ENCODE measurements at places on chromosomes 11 and 22. TPM values are rescaled to one million over a fixed set of nuclear protein-coding genes. Genes with fewer than 3 reads are reported as not detected.

DNA sequence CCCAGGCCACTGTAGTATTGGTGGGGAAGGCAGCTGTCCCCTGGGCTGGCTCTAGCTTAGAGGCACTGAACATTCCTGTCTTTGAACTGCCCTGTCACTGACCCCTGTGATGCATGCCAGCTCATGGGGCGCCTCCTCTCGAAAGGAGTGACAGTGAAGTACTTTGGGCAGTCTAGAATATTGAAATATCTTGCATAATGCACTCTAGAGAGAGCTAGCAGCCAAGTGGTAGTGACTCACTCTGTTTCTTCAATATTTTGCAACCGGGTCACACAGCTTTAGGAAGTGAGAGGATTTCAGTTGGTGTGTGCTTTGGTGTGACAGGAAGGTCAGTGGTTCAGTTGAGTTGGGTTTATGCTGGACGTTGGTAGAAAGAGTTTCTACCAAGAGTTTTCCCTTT lies 35.5 kb upstream of the ST14 start:
- no peak for DNase-seq

The RAB6A gene
- total RNA-seq: 66.3 TPM

The SHISAL1 gene
- total RNA-seq: not detected

DNA sequence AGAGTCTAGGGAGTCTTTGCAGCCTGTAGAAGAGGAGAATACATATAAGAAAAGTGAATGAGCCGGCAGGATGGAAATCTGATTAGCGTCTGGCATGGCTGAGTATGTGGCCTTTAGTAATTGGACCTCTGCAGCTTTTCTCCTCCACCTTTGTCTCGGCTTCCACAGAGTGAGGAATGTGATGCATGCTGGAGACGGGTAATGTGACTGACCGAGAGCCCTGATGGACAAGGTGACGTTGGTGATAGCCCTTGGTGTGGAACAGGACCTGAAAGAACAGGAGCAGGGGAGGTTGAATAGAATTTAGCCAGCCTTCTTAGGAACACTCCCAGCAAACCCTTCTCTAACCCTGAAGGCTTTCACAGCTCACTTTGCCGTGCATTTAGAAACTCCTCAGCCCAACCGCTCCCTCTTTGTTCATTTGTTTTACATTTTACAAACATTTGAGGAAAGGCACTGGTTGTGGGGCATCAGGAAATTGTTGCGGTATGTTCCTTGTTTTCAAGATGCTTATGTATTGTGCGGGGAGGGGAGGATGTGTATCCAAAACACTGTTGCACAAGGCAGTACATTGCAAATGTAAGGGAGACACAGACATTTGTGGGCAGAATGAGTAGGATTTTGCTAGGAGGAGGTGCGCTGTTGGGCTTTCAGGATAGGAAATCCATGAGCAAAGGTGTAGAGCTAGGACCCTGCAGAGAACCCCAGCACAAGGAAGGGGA lies 6.9 kb downstream of the GTPBP1 start:
- DNase-seq: no peak

The ADM2 gene
- total RNA-seq: 6.0 TPM

The TCN1 gene
- total RNA-seq: not detected

DNA sequence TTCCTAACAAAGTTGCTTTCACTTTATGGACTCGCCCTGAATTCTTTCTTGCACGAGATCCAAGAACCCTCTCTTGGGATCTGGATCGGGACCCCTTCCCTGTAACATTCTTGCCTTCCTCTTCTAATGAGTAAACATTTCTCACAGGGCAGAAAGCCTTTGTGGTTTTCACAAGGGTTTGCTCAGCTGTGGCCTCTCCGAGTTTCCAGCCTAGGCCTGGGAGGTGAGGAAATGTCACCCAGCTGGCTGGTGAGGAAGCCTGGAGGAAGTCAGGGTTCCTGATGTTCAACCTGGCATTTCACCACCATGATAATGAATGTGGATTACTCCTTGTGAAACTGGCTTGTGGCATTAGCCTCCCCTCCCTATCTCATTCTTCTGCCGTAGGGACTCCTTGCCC lies 224.9 kb downstream of the DSCAML1 start:
- no peak for DNase-seq

DNA sequence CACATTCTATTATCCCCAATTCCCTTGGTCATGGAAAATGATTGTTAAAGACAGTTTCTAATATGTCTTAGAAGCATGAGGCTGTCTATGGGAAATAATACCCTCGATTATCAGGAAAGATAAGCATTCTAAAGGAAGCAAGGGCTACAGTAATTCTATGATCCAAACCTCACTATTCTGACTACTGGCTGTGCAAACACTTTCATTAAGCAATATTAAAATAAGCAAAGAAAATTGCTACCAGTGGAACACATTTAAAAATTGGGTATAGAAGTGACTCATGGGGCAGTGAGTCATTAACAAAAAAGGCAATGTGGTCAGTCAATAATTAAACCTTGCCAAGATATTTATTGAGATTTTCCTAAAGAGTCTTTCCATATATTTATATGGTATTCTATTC lies 1415.2 kb upstream of the TENM4 start:
- no peak for DNase-seq

The CCDC73 gene
- total RNA-seq: not detected

DNA sequence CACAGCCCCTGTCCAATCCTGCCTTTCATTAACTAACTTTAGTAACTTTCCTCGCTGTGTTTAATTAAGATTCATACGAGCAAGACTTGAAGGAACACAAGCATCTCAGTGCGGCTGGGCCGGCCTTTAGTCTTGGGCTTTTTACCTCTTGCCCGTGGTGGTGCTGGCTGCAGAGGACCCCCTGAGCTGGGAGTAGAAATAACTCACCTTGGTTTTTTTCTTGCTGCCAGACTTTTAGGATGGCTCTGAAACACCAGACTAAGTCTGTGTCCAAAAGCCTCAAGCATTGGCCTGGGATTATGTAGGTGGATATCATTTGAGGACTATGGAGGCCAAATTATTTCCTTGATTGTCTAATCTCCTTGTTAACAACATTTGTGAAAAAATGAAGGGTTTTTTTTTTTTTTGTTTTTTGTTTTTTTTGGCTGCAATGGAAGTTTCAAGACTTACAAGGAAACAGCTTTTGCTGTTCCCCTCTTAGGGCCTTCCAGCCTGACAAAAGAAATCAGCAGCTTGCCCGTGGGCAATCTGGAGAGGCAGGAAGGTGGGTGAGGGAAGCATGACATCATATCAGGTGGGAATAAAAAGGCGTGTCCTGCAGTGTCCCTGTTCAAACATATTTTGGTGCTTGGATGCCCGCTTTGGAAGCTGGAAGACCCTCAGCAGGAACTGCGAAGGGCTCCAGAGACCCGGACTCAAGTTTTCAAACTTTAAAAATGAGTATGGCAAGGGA lies 44.0 kb downstream of the SMIM38 start:
- peak; percentile 20 for DNase-seq

GRCh38 chr11:70834984-70835560 lies 417.3 kb downstream of the SHANK2 start:
- no peak for DNase-seq

The PLAAT5 gene
- not detected for total RNA-seq

DNA sequence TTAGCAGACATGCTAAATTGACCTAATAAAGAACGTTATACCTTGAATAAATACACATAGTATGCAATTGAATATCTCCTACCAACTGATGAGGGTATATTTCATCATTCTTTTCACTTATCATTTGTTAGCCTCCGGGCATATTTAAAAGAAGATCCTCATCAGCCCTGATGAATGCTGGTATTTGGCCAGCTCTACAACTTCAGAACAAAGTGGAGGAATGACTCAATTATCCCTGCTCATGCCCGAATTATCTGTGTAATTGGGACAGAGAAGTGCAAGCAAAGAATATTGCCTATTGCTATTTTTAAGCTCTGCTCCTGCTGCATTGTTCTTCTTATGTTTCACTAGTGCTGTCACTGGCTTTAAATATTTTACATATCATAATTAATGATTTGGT lies 622.1 kb downstream of the METTL15 start:
- no peak for DNase-seq

DNA sequence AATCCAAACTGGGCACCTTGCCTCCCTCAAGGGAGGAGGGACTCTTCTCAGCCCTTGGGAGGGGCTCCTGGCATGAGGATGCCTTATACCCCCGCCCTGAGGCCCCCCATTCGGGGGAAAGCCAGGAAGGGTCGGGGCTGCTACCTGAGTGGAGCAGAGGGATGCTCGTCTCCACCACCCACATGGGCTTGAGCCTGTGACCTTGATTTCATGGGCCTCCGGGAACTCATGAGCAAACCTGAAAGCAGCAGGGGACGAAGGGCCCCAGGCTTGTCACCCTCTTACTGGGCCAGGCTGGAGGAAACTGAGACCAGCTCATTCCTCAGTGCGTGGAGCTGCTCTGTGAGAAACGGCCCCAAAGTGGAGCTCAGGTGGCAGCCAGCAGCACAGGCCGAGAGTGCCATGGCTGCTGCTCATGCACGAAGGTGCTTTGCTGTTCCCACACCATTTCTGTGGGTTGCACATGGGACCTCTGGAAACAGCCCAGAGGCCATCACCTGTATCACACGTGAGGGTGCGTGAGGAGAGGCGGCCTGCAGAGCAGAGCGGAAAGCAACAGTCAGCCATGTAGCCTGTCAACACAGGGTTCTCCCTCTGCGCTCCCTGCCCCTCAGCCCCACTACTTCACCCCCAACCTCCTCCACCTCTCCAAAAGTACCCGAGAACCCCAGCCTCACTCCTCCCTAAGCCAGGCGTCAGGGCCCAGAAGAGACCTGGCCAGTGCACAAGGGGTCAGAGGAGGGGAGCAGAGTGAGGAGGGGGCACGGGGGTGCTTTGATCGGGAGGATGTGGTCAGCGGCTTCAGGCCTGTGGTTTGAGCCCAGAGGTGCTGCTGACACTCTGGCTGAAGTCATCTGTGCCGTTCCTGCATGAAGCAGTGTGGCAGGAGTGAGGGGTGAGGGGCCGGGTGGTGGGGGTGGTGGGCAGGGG lies 14.1 kb upstream of the IL2RB start:
- peak; percentile 83 for DNase-seq

GRCh38 chr11:15006139-15006759 lies 34.1 kb upstream of the CALCA start:
- DNase-seq: no peak

- no peak for DNase-seq
These were observed 113.3 kb upstream of the FAT3 start for GRCh38 chr11:92111287-92111686.

The RFPL2 gene
- not detected for total RNA-seq

DNA sequence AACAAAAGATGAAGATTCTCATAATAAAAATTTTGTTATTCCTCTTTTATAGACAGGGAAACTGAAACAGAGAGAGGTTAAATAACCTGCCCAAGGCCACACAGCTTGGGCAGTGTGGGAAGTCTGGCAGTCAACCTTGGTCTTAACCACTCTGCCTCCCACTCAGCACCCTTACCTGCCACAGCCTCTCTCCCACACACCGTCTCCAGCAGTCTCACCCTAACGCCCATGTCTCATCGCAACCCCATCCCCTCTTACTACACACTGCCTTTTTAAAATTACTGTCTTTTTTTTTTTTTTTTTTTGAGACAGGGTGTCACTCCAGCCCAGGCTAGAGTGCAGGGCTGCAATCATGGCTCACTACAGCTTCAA lies 25.0 kb downstream of the ARRB1 start:
- DNase-seq: no peak

The OR5AP2 gene
- total RNA-seq: not detected

DNA sequence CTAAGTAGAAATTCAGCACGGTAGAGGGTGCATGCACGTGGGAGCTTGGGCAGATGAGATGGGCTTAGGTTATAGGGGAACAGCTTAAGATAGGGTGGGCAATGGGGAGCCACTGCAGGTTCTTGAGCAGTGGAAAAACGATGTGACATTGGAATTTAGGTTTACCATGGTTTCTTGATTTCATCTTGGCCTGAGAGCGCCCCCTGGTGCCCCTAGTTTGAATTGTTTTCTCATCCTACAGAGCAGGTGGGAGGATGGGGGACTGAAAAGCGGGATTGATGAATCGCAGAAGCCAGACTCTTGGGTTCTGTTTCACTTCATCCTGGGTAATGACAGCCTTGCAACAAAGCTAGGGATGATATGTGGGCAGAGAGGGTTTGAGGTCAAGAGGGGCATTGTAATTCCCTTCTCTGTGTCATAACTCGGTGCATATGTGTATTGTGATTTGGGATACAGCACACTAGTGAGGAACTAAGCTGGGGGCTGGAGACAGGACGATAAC lies 6.7 kb upstream of the MCAM start:
- peak; percentile 73 for DNase-seq

The HTR3B gene
- total RNA-seq: not detected

DNA sequence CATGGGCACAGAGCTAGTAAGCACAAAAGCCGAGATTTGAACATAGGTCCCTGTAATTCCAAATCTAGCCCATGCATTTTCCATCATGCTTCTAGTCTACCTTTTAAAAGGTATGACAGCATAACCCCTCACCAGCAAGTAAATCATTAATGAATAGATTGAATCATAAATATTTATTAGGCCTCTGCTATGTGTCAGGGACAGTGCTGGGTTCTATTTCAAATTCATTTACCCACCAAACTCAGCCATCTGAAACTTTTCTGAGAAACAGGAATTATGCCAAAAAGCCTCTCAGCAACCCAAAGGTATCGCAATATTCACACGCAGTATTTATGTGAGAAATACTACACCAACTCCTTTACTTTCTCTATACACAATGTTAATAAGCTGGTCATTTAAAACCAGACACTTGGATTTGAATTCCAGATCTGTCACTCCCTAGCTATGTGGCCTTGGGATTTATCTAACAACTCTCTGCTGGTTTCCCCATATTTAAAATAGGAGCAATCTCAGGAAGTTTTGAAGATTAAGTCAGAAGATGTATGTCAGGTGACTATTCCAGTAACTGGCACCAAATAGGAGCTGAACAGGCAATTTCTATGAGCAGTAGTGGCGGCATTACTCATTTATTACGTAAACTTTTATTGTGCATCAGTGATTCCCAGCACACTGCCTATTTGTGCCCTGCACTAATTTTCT lies 191.4 kb downstream of the TENM4 start:
- DNase-seq: no peak

The OR5A2 gene
- not detected for total RNA-seq

DNA sequence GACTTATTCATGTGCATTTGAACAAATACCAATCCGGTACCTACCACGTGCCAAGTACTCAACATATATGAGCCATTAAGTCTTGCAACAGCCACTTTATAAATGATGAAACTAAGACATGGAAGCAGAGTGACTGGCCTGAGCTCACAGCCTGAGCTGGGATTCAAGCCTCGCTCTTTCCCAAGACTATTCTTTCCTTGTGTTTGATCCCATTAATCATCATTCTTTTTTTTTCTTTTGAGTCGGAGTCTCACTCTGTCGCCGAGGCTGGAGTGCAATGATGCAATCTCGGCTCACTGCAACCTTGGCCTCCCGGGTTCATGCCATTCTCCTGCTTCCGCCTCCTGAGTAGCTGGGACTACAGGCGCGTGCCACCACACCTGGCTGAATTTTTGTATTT lies 119.3 kb downstream of the ABTB2 start:
- no peak for DNase-seq
